M059J (cell line): ENCODE measurements at places on chromosomes 16 and 17.

- no peak for DNase-seq
Observed at GRCh38 chr17:31509805-31510177, 118.3 kb downstream of the RAB11FIP4 start.

DNA sequence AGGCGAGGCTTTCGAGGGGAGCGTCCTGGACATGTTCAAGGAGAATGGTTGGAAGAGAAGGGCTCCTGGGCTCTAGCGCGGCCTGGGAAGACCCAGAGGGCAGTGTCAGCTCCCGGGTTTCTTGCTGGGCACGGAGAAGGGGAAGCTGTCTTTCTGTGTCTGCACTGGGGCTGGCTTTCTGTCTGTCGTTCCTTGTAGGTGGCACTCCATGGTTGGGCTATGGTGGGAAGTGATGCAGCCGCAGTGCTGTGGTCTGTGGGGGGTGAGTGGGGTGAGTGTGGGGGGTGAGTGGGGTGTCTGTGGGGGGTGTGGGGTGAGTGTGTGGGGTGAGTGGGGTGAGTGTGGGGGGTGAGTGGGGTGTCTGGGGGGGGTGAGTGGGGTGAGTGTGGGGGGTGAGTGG is 13.7 kb downstream of the RNF213 start:
- DNase-seq = no peak

- peak; percentile 40 for DNase-seq
Observed at GRCh38 chr17:45828582-45829133, 16.0 kb upstream of the SPPL2C start.

- no peak for DNase-seq
Observed at GRCh38 chr17:8679126-8679525, 48.6 kb upstream of the MYH10 start.

DNA sequence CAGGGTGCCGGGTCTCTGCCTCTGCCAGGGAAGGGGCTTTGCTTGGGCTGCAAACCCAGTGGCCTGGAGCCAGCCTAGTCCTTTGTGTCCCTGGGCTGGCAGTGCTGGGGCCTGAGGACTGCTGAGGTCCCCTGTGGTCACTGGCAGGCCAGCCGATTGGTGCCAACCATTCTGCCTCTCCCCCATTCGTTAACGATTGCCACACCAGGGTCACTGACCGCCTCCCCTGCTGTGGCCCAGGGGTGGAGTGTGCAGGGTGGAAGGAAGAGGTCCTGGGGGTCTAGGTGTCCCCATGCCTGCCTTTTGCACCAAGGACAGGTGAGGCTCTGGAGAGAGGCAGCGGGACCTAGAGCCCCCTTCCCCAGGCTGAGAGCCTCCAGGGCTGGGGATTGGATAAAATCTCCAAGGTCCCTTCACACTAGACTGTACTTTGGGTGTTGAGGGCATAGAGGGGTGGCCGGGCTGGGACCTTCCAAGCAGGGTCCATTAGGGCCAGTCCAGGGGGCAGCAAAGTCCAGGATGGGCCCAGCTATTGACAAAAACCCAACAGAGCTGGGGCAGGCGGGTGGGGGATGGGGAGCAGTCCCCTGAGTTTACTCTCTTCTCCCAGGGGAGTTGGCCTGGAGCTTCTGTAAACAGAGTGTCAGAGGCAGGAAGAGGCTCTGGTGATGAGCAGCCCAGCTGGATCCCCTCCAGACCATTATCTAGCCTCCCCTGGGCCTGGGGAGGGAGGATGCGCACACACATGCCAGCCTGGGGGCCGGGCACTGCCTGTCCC is 1.1 kb downstream of the VASN start:
- peak; percentile 83 for DNase-seq

GRCh38 chr17:41937970-41938954 is 7.8 kb downstream of the ODAD4 start:
- DNase-seq = no peak

DNA sequence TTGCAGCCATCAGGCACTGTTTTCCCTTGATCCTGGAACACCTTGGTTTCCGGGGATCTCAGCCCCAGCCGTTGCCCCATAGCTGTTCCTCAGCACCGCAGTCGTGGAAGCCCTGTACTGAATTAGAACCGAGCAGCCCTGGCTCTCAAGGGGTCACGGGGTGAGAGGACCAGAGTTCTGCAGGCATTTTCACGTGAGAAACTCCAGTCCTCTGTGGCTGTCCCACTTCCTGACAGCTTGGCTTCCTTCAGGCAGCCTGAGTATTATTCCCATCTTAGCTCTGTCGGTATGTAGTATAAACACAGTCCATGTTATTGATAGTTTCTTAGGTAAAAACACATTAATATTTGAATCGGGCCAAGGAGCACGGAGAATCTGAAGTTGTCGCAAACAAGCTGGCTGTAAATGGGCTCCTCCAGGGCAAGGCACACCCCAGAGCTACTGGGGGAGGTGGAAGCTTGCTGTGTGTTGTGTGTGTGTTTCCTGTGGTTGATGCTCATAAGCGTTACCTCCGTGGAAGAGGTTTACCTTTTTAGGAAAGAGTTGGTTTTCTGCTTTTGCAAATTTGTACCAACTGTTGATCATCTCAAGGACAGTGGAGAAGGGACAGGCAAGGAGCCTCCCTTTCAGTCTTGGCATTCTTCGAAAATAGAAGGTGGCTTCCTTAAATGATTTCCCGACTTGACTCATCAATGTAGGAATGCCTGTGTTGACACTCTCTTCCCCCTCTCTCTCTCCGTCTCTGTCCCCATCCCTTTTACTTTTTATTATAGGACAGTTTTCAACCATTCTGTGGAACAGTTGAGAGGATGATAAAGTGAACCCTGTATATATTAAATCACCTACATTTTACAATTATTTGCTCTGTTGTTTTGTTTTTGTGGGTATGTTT is 208.9 kb upstream of the CHMP6 start:
- DNase-seq = no peak

DNA sequence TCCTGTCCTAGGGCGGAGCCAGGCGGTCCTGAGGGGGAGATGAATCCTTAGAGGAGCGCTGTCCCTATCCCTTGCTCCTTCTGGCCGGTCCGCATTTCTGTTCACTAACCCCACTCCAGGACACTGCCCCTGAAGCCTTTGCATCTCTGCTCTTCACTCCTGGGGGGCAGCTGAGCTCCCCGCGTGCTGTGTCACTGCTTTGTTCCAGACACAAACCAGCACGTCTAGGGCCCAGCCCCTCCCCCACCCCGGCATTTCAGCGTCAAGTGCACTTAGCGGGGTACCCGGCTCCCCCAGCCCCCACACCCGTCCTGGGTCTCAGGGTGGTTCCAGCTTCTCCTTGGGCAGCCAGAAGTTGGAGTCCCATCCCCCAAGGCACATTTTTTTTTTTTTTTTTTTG is 8.9 kb downstream of the CORO6 start:
- no peak for DNase-seq

DNA sequence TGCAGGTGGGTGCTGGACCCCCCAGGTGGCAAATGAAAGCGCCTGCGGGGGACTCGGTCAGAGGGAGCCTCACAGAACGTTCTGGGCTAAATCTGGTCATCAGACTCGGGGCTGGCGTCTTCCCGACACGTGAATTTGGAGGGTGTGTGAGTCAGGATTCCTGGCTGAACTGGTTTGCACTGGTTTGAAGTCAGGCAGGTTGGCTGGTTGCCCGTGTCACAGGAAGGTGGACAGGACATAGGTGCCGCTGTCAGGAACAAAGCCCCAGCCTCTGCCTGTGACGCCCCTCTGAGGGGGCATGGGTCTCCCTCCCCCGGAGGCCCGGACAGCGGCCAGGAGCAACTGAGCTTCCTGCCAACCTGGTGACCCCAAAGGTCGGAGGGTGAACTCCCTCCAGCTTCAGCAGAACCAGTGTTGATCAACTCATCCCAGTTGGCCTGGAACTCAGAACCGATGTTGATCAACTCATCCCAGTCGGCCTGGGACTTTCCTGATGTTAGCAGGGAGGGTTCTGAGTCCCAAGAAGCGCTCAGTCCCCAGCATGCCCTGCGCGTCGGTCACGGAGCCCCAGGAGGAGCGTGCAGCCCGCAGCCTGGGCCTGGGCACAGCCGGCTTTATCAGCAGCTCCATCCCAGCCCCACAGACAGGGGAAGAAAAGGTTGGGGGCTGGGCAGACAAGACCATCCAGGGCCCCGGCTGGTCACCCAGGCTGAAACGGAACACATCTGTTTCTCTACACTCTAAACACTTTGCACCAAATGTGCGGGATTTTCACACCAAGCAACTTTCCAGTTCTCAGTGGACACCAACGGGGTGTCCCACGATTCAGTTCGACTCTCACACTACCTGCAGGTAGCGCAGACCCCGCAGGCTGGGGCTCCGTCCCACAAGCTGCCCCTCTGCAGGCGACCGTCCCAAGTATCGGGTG is 14.4 kb upstream of the METRNL start:
- DNase-seq = peak; percentile 37

DNA sequence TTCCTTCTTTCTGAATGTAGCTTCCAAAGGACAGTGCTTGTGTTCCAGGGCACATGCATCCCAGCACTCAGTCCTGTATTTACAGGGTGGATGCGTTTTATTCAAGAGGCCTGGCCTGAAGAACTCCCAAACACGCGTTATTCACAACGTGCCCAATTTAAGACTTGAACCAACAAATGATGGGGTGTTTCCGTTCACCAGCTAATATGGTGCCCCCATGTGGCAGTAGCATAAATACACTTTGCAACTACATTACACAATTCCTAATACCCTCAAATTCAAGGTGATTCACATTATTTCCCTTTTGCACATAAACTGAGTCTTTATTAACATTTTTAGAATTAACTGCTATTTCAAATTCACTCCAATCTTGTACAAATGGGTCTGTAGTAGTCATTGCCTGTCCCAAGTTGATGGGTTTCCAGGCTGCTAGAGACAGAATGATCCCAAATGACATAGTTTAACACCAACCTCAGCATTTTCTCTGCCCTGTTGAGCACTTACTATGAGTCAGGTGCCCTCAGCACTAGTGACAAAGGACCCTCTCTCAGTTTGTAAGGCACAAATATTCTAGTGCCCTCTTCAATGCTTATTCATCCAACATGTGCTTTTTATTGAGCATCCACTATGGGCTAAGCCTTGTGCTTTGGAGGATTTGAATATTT is 26.9 kb downstream of the HSD17B2 start:
- DNase-seq = peak; percentile 69
